Skeletal muscle cell (primary cell): ENCODE measurements at places on chromosomes 3 and 15.

- no peak for DNase-seq
These were observed 9.6 kb upstream of the FAM107A start for GRCh38 chr3:58586776-58587192.

GRCh38 chr15:38554354-38554753 is 10.3 kb downstream of the RASGRP1 start:
- no peak for DNase-seq

DNA sequence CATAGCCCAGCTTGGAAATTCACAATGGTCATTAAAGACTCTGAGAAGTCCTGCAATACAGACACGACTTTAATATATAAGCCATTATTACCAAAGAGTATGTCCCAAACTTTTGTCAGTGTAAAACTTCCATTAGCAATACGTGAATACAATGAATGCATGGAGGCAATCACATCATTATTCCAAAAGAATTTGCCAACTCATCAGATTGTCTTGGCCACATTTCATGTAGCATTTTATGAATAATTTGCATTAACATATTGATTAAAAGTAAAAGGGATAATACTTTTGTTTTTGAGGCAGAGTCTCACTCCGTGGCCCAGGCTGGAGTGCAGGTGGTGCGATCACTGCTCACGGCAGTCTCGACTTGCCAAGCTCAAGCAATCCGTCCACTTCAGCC is 7.9 kb upstream of the DUT start:
- no peak for DNase-seq

DNA sequence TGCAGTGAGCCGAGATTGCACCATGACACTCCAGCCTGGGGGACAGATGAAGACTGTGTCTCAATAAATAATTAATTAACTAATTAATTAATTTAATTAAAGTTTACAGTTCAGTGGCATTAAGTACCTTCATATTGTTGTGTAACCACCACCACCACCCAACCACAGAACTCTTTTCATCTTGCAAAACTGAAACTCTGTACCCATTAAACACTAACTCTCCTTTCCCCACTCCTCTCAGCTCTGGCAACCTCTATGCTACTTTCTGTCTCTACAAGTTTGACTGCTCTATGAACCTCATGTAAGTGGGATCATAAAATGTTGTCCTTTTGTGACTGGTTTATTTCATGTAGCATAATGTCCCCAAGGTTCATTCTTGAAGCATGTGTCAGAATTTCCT is 259.3 kb upstream of the MDFIC2 start:
- no peak for DNase-seq

DNA sequence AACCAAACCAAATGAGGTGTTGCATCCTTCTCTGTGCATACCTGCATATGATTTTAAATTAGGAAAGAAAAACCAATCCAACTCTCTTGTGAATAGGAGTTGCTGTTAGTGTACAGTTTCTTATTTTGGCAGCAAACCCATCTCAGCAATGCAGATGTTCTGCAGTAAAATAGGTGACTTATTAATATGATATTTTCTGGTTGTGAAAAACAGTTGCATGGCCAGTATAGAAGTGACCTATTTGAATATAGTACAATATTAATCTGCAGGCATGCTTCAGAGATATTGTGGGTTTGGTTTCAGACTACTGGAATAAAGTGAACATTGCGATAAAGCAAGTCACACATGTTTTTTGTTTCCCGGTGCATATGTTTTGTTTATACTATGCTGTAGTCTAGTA is 42.2 kb downstream of the AKAP13 start:
- DNase-seq, result no peak

DNA sequence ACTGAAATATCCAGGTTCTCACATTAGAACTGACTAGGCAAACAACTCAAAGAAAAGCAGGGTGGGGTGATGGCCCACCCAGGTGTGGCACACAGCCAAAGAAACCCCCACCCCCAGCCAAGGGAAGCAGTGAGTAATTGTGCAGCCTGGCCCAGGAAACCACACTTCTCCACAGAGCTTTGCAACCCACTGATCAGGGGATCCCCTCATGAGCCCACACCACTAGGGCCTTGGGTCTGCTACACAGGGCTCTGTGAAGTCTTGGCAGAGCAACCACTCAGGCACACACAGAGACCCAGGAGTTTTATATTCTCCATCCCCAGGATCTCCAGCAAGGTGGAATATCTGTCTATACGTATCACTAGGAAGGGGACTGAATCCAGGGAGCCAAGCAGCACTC is 22.2 kb upstream of the TRIM42 start:
- DNase-seq, result no peak

DNA sequence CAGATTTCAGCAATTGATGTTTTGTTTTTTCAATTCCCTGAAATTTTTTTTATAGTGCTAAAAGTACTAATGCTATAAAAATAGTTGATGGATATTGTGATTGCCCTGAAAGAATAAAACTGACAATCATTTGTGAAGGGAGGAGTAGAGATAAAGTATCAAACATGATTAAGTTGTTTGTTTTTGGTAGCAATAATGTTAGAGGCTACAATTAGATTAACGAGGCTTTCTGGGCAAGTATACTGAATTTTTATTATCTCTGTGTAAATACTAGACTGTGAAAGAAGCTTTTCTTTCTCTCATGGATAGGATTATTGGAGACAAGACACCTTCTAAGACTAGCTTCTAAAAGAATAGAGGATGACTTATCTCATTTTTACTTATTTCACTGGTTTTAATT is 15.6 kb downstream of the NR1D2 start:
- DNase-seq, result no peak

DNA sequence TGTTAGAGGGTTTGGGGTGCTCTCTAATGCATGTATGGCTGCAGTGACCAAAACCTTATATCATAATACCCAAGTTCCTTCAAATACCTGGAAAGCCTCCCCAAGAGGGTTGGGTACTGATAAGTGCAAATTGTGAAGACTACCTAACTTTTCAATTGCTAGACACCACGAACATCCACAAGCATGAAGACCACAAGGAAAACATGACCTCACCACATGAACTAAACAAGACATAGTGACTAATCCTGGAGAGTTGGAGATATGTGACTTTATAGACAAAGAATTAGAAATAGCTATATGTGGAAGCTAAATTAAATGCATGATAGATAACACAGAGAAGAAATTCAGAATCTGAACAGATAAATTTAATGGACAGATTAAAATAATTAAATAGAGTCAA is 23.9 kb upstream of the AADACL2 start:
- peak; percentile 36 for DNase-seq

DNA sequence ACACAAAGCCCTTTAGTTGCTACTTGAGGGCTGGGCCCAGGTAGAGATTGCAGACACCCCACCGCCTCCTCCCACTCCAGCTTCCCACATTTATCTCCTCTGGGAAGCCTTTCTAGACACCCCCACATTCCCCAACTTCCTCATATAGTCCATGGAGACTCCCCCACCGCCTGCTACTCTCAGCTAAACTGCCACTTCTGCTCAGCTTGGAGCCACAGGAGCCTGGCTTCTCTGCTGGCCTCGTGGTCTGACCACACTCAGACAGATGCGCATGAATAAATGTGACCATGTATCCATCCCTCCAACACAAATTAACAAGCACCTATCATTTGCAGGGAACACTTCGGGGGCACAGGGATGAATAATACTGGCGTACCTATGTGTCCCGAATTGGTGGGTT is 10.5 kb upstream of the ACSBG1 start:
- no peak for DNase-seq

DNA sequence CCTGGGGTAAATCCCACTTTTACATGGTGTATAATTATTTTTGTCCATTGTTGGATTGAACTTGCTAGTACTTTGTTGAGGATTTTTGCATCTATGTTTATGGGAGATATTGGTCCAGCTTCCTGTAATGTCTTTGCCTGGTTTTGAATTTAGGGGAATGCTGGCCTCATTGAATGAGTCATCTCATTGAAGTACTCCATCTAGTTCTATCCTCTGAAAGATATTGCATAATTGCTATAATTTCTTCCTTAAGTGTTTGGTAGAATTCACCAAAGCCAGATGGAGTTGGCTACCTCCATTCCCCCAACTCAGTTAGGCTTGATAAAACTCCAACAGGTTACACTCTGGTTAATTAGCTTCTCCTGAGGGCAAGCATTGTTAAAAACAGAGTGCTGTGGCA is 237.4 kb upstream of the TGFBR2 start:
- DNase-seq, result peak; percentile 62

DNA sequence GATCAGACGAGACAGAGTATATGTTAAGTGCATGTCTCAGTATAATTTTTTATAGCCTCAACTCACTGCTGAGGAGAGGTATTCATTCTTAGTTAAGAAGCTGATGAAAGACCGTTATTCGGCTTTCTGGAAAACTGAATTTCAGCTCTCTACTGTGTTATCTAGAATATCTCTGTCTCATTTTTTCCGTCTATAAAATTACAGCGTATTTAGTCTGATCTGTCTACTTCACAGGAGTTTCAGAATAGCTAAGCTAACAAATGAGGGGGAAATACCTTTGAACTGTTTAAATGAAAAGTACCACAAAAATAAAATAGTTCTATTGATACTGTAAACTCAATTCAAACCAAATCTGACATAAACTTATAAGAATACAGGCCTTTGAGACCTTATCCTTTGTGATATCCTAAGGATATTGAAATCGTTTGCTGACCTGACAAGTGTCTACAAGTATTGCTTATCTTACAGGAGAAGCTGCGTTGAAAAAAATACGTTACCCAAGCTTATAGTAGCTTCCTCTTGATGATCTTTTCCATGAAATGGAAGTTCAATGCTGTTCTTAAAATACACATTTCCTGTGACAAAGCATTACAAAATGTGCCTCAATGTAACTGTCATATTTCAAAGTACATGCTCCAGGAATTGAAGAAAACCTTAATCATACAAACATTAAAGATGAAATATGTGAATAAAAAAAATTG is 104.6 kb downstream of the IL1RAP start:
- no peak for DNase-seq

GRCh38 chr3:122962149-122962548 is 65.4 kb downstream of the SEMA5B start:
- DNase-seq, result no peak

DNA sequence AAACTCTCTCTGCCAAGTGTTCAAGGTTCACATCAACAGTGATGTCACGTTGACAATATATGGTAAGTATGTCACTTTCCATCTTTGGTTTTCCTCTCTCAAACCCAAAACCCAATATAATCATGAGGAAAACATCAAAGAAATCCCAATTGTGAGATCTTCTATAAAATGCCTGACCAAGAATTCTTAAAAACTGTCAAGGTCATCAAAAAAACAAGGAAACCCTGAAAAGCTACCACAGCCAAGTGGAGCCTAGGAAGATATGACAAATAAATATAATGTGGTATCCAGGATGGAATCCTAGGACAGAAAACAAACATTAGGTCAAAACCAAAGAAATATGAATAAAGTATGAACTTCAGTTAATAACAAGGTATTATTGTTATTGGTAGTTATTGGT is 85.2 kb upstream of the CCDC39 start:
- DNase-seq, result no peak

DNA sequence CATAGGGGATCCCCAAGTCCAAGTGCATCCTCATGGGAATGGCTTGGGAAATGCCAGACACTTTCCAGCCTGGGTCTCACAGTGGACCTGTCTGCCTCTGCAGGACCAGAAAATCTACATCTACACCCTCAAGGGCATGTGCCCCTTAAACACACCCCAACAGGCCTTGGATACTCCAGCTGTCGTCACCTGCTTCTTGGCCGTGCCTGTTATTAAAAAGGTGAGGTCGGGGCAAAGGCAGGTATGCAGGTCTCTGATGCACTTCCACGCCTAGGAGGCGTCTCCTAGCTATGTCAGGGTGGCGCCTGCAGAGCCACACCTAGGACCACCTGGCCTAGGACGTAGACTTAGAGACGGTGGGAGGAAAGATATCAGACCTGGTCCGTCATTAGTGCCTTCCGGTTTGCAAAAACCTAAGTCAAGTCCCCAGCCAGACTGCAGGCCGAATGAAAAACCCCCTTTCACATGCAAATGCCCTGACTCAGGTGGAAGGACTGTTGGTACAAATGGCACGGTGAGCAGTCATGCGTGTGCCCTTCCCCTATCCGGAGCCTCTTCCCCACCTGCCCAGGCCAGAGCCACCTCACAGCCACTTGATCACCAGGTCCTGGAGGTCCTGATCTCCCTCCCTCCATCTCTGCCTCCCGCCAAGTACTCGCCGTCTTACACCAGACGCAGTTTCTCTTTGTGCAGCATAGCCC is 143.5 kb downstream of the LRRK1 start:
- DNase-seq, result no peak

DNA sequence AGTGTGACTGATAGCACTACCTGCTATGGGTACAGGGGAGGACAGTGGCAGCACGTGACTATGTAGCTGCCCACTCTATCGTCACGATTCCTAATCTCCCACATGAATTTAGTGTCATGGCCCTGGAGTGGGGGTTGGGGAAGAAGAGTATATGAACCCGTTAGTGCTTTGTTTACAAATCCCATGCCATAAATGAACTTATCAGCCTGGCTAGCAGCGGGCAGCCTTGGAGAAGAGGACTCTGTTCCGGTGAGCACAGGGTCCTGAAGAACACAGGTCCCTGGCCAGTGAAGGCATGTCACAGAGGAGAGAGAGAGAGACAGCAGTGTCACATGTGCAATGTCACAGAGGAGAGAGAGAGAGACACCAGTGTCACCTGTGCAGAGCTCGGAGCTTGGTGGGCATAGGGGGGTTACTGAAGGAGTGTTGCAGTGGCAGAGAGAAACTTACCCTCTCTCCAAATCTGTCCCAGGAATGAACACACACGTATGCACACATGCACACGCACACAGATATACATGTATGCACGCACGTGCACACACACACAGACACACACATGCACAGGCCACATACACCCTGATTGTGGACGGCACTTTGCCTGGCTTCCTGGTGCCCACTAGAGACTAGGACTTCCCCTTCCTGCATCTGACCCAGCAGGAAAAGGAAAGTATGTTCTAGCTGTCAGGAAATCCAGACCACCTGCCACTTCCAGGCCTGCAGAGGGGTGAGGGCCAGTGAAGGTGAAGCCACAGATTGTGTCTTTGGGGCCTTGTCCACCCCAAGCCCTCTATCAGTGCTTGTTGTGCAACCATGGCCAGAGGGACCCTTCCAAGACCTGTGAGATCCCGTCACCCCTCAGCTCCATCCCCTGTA is 26.3 kb downstream of the ITGA11 start:
- DNase-seq, result no peak

GRCh38 chr3:64203969-64204908 is 21.0 kb downstream of the PRICKLE2 start:
- DNase-seq, result no peak

GRCh38 chr3:195711813-195712534 is 8.8 kb upstream of the MUC20 start:
- no peak for DNase-seq

GRCh38 chr3:63353383-63353782 is 75.3 kb downstream of the SYNPR start:
- DNase-seq, result peak; percentile 48

- DNase-seq, result no peak
These were observed 340.2 kb upstream of the CBLB start for GRCh38 chr3:106208967-106209366.

- no peak for DNase-seq
These were observed 16.8 kb downstream of the ARMC8 start for GRCh38 chr3:138203938-138204337.
